ENCODE measurements at places on chromosomes 11 and 22.

GRCh38 chr22:23553924-23554870 lies 25.9 kb downstream of the IGLL1 start:
- no peak for DNase-seq

GRCh38 chr11:72753341-72754148 lies 1.3 kb upstream of the ARAP1 start:
- no peak for DNase-seq

DNA sequence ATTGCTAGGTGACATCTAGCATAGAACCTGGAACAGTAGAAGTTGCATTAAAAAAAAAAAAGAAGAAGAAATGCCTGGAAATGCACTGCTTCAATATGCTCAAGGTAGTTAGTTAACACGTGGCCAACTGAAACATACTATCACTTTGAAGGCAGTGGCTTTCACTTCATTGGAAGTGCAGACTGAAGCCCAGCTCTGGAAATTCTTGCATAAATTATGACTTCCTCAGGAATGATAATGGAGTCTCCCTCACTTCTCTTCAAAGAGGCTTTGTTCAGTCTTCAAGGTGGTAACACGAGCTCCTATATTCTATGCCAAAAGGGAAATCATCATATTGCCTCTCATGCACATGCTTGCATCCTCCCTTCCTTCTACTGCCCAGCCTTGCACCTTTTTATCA lies 715.9 kb upstream of the API5 start:
- no peak for DNase-seq

- DNase-seq: no peak
These were observed 57.9 kb downstream of the DBX1 start for GRCh38 chr11:20102397-20102796.

- no peak for DNase-seq
These were observed at the start of gene GUCY1A2 for GRCh38 chr11:107018219-107018901. Gene GUCY1A2 (minus strand): TSS chr11:107018476. CDS start chr11:107018055, 421 bp downstream.

All from mucosa of gallbladder (tissue), 1 donor.